Activated T-cell treated with anti-CD3 and anti-CD28 coated beads, Interleukin-2, amount 50 U/mL, for 48 hours (primary cell): ENCODE measurements at places on chromosomes 1 and 21.

- peak; percentile 66 for DNase-seq
Observed at GRCh38 chr1:203512848-203513584, 19.1 kb downstream of the OPTC start.

DNA sequence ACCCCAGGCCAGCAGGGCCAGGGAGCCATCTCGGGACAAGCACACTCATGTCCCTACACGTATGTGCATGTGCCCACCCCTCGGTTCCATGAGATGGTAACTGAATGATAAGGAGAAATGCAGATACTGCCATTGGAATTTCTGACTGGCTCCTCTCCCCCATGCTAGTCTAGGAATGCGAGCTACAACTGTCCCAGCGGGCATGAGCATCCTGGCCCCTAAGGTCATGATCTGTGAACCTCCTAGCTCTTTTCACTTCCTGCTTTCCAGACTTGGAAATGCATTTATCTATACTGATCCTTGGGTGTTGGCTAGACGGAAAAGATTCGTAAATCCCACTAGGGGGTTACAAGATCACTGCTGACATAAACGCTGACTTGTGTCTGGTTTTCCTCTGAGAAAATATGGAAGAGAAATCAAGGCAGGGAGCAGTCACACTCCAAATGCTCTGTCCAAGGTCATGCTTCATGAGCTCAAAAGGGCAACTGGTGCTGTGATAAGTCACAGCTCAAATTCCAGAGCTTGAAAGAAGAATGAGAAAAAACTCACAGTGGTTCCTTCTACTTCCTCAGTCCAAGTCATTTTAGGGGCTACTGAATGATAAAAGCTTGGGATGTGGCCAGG lies 49.8 kb downstream of the SLC45A1 start:
- no peak for DNase-seq

- DNase-seq = peak; percentile 63
Observed at GRCh38 chr21:14864211-14865021, 200.4 kb downstream of the NRIP1 start.

GRCh38 chr1:199834711-199835110 lies 192.8 kb upstream of the NR5A2 start:
- no peak for DNase-seq

GRCh38 chr1:177315261-177315660 lies 144.5 kb downstream of the BRINP2 start:
- no peak for DNase-seq

DNA sequence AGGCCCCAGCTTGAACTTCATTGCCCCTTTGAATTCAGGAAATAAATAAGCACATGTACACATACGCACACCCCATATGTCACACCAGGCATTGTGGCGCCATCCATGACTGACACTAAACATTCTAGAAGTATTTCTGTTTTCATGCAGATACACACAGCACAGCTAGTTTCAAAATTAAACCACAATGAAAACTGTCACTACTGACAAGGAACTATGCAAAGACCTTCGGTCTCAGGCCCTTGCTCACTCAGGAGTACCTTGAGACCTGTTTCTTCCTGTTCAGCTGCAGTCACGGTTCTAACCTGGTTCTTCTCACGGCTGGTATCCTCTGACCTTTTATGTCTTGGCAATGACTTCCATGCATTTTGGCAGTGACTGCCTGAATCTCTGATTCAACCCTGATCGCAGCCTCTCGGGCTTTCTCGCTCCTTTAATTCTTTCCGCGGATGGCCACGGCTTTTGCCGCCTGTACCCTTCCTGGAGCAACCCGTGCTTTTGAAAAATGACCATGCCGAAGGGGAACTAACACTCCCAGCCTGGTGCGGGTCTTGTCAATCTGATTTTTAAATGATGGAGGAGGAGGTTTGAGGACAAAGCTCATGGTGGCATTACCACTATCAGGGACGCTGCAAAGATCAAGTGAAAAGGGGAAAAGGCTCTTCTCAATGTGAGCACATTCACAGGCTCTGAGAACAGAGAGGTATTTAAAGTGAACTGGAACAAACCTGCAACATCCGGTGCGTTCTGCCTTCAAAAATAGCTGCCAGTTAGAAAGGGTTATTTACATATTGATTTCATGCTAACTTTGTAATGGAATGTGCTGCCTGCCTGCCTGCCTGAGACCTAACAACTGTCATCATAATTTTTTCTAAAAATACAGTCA lies 384.6 kb downstream of the RRAGC start:
- DNase-seq = no peak

- no peak for DNase-seq
Observed at GRCh38 chr21:41459884-41460534, 34.0 kb downstream of the MX1 start.

- DNase-seq = no peak
Observed at GRCh38 chr21:16587681-16588375, 858.0 kb downstream of the USP25 start.

DNA sequence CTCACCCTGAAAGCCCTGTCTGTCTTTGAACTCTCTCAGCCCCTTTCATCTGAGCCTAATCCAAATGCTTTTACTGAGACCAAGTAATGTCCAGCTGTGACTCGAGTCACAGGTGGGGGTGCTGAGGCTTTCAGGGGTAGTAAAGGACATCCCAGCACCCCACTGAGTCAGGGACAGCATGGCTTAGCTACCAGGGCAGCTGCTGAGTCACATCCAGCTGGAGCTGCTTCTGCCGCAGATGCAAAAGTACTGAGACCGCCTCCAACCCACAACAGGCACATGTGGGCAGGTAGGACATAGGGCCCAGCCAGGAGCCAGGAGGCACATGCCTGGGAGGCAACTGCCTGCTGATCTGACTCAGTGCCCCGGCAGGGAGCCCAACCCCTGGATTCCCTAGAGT lies 6.7 kb upstream of the VSIG8 start:
- peak; percentile 35 for DNase-seq

DNA sequence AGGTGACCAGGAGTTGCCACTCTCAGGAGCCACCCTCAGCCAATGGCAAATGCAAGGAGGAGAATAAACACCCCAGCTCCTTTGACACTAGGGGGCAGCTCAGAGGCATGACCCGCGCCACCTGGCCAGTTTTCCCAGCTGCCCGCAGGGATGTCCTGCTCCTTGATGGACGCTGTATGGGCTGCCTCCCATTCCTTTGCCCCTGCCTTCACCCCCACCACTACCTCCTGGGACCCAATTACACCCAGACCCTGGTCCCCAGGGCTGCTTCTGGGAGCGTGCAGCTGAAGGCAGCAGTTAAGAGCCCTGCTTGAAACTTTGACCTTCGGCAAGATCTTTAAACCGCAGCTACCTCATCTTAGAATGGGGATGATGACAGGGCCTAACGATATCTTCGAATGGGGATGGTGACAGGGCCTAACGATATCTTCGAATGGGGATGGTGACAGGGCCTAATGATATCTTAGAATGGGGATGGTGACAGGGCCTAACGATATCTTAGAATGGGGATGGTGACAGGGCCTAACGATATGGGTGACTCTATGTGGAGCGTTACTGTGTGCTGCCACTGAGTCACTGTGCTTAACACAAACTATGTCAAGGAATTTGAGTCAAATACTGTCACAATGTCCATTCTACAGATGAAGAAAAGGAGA lies 163.0 kb upstream of the KAZN start:
- DNase-seq = no peak

DNA sequence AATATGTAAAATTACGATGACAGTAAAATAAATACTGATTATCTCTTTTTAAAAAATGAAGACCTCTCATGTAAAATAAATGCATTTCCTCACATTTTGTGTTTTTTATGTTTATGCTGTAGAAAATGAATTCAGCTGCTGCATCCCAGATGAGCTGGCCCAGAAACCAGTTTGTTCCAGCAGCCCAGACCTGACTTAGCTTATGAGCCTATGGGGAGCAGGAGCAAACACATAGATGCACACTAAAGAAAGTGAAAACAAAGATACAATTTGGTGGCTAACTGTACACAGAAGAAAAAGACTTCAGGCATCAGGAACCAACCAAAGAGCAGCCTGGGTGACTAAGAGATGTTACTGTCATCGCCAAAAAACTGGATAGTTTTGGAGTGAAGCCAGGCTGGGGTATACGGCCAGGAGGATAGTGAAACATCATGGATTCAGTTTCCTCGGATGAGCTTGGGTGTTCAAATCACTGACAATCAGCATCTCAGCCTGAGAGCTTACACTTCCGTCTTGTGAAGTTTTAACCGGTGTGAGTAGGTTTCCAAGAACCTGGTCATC lies 113.9 kb upstream of the BACE2 start:
- DNase-seq = no peak

DNA sequence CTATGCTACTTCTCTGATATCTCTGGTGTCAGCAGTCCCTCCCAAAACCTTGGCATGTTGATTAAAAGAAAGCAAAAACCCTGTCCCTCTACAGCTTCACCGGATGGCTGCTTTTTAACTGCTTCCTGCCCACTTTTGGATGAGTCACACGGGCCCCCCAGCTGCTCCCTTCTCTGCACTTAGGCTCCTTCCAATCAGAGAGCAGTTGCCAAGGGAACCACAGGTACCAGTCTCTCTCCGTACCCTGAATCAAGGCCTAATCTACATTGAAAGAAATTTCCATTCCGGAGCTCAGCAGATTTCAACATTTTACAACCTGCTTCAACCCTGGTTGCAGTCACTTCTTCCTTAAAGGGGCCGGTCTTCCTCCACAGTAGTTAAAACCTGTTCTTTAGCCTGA lies 70.6 kb upstream of the GJB5 start:
- peak; percentile 25 for DNase-seq

- no peak for DNase-seq
Observed at GRCh38 chr1:226919995-226920394, 20.1 kb upstream of the COQ8A start.

GRCh38 chr1:110897681-110898080 lies 24.7 kb downstream of the CD53 start:
- DNase-seq = no peak

- DNase-seq = no peak
Observed at GRCh38 chr1:18580047-18580446, 50.6 kb upstream of the PAX7 start.

- no peak for DNase-seq
Observed at GRCh38 chr21:41712201-41712600, 54.7 kb downstream of the RIPK4 start.

DNA sequence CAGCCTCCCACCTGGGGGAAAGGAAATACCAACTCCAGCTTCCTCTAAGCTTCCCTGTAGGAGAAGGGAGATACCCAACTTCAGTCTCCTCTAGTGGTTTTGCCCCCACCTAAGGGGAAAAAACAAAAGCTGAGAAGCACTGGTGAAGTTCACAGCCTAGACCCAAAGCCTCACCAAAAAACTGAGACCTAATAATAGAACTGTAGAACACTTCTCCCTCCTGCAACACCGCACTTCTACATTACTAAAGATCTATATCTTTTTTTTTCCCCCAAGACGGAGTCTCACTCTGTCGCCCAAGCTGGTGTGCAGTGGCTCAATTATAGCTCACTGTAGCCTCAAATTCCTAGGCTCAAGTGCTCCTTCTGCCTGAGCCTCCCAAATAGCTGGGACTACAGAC lies 43.2 kb downstream of the SLC2A1 start:
- no peak for DNase-seq

DNA sequence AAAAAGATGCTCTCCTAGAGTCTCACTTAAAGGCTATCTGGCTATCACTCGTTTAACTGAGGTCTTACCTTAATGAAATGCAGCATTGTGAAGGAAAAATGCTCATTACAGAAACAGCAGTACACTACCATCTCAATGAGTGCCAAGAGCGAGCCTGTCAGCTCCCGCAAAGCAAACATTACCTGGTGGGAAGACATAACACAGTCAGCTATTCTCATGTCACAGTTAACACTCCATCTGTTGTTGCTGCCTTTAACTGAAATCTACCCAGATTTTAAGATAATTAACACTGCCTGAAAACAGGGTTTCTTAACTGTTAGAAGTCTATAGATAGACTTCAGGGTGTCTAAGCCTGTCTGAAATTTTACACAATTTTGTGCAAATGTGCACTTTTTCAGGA lies 39.1 kb downstream of the PCSK9 start:
- no peak for DNase-seq

GRCh38 chr1:235286667-235287066 lies 41.3 kb downstream of the ARID4B start:
- no peak for DNase-seq

- DNase-seq = no peak
Observed at GRCh38 chr1:73910466-73910865, 287.5 kb downstream of the LRRIQ3 start.

DNA sequence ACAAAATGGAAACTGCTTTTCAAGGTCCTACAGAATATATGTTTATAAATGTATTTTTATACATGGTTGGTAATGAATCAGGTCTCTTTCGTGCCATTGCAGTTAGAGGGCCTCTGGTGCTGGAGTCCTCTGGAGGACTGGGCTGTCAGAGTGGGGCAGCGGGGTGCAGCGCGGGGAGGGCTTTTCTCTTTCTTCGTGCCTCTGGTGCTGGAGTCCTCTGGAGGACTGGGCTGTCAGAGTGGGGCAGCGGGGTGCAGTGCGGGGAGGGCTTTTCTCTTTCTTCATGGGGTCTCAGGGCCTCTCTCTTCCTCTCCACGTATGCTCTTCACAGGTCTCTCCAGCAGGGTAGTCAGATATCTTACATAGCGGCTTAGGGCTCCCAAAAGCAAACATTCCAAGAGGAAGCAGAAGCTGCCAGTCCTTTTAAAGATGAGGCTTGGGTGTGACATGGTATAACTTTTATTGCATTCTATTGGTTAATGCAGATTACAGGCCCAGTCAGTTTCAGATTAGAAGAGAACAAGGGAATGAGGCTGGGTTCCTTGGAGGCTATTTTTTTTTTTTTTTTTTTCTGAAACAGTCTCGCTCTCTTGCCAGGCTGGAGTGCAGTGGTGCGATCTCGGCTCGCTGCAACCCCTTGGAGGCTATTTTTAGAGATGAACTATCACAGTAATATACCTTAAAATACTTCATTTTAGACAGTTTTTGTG lies 13.1 kb downstream of the SDCCAG8 start:
- no peak for DNase-seq

DNA sequence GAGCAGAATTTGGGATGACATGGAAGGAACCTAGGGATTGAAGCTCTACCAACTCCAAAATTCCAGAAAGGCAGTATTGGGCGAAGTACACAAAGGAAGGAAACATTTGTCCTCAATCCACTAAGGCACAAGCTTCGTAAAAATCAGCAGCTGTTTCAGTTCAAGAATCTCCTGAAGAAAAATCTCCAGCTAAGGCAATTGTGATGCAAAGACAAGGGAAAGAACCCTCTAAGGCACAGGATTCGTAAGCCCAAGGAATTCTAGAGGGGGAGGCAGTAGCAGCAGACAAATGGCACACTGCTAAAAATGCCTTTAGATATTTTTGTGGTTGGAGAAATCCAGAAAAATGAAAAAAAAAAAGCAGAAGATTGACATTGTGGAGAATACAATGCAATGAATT lies 64.5 kb upstream of the PLPPR5 start:
- DNase-seq = no peak

DNA sequence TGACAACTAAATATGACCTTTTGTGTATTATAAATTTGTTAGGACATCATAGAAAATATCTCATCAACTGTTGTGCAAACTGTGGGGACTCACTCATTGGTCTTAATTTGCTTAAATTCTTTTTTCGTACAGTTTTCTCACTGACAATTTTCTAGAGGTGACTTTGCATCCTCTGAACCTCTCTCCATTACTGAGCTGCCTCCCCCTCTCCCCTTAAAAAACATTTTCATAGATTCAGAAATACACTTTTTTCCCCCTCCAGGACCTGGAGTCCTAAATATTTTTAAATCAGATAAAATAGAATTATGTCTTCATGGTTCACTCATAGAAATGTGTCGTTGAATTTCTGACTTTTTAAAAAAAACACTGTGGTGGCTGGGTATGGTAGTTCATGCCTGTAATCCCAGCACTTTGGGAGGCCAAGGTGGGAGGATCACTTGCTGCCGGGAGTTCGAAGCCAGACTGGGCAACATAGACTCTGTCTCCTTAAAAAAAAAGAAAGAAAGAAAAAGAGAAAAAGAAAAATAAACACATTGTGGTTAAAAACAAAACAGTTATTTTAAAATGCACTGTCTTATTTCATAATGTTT lies 1.5 kb downstream of the CNST start:
- no peak for DNase-seq
